ENCODE measurements at places on chromosomes 7 and 10.

- no peak for DNase-seq
These were observed 84.6 kb downstream of the AKAP9 start for GRCh38 chr7:92025260-92025659.

DNA sequence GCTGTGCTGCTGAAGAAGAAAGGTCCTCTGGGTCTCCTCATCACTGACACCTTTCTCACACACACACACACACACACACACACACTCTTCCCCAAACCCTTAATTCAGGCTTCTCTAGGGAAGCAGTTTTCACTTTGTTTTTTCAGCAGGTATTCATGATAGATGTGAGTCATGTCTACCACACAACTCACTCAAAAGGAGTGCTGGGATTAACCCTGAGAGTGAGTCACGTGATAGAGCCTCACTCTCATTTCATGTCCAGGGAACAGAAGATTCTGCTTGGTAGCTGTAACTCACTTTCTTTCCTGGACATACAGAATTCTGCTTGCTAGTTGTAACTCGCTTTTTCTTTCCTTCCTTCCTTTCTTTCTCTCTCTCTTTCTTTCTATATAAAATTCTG, 45.4 kb downstream of the VIM start:
- DNase-seq, result no peak

DNA sequence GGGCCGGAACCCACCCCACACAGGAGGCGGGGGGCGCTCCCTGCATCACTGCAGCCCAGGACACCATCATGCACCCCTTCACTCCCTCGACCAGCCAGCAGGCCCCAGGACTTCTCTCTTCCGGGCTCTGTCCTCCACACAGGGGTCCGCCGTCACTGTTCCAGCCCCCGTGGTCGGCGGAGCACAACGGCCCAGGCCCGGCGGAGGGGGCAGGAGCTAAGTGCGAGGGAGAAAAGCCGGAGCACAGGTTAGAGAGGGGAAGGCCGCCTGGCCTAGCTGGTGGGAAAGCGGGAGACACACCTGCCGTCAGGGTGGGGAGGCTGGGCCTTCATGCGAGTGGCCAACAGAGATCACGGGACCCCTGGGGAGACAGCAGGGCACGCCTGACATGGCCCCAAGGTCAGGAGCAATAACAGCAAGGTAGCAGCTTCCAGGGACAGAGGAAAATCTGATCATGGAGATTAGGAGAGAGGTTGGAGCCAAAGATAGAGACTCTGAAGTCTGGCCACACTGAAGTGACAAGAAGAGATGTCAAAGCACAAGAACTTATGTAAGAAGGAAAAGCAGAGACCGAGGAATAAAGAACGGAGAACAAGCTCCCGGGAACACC, 151.1 kb downstream of the MAD1L1 start:
- DNase-seq, result no peak

DNA sequence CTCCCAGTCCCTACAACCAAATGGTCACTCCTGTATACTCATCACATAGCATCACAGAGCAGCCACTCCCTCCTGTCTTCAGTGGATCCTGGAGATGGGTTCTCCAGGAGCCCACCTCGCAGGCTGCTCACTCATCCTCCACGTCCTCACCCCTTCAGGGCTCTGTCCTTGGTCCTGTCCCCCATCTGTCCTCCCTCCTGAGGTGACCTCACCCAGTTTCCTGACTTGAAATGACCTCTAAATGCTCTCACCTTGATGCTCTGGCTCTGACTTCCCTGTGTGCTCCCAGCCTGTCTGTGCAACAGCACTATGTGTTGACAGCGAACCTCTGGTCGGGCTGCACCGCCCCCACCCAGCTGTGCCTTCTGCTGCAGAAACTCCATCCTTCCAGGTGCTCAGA, 2.1 kb upstream of the PPP2R2D start:
- no peak for DNase-seq

DNA sequence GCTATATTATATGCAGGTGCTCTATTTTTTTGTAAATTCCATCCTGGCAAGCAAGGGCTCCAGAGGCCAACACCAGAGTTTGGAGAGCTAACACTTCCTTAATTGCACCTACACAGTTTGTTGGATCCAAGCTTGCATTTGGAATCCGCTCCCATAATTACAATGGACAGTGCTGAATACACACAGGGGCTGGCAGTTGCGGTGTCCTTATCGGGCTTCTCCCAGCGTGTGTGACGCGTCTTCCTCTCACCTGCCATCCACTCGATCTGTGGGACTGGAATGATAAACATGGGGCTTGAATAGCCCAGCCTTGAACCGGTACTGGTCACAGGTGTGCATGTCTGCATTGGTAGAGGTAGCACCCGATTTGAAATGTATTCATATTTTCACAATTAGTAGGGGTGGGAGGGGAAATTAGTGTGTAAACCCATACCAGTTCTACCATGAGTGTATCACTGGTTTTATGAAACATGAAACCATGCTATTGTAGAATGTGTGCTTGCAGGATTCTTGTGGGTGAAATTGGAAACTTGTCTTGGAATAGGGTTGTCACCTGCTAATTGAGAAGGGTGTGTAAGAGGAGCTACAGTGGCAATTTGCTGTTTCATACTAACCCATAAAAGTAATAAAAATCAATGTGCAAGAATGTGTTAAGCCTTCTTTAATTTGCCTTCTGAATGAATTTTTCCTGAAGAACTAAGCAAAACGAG, 316.5 kb downstream of the WDR11 start:
- no peak for DNase-seq

DNA sequence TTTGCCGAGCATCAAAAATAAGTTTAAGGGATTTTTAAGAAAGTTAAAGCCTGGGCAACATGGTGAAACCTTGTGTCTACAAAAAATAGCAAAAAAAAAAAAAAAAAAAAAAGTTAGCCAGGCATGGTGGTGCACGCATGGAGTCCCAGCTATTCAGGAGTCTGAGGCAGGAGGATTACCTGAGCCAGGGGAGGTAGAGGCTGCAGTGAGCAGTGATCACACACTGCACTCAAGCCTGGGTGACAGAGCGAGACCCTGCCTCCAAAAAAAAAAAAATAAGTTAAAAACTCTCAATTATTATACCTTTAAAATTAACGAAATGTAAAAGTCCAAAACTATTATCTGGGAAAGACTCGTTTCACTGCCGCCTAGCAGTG, 35.0 kb upstream of the DAGLB start:
- no peak for DNase-seq

DNA sequence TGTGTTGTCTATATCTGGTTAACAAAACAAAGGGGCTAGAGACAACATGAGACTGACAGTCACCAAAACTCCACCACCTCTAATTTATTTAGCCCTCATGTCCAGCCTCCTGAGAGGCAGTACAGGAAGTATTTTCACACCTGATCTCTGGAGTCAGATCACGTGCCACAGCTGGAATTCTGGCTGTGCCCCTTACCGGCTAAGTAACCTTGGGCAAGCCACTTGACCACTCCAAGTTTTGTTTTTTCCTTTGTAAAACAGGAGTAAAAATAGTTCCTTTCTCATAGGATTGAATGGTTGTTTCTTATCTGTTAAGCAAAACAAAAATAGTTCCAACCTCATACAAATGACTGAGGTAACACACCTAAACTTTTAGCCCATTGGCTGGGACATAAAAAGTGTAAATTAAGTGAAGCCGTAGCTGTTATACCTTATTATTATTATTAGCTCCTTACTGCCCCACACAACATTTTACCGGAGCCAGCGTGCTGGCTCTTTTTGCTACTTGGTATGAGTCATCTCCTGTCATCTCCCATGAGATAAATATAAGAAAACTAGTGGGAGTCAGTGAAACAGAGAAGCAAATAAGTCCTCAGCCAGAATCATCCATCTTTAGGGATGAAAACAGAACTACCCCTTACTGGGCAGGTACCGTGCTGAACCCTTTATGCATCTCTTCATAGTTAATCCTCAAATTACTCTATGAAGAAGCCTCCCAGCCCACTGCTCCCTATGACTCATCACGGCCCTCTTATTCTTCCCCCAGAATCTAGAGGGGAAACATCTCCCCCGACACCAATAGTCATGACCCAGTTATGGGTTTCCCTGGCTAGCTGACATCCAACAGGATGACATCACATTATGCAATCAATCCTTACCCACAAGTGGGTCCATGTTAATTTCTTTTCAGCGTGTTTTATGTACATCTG, 44.9 kb downstream of the PPP1R3C start:
- DNase-seq, result no peak

DNA sequence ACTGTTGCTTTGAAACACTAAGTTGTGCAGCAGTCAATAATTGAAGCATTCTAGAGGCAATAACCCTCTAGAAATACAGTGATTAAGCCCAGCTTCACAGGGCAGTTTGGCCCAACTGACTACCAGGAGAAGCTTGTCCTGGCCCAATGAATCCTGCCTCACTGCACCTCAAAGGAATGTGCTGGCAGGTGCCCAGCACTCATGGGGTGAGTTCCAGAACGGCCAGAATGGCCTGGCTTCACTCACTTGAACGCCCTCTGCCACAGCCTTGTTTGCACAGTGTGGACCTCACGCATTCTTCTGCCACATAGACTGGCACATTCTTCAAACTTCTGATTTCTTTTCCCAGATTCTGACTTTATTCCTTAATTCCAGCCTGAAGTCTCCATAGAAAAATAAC, 6.6 kb upstream of the ITIH2 start:
- DNase-seq, result no peak

DNA sequence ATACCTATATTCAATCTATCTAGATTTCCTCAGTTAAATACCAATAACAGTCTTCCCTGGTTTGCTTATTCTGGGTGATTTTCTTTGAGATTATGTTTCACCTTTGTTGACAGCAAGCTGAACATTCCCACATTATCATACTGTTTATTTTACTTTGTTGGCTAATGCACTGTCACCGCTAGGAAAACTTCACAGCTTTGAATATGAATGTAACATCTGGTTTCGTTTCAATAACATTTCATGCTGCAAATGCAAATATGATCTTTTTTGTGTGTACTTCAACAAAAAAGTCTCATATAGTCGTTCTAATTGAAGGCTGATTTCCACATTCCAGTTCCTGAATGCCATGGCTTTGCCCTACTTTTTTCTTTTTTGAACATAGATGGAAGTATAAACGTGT, 946.3 kb upstream of the GHITM start:
- DNase-seq, result no peak

DNA sequence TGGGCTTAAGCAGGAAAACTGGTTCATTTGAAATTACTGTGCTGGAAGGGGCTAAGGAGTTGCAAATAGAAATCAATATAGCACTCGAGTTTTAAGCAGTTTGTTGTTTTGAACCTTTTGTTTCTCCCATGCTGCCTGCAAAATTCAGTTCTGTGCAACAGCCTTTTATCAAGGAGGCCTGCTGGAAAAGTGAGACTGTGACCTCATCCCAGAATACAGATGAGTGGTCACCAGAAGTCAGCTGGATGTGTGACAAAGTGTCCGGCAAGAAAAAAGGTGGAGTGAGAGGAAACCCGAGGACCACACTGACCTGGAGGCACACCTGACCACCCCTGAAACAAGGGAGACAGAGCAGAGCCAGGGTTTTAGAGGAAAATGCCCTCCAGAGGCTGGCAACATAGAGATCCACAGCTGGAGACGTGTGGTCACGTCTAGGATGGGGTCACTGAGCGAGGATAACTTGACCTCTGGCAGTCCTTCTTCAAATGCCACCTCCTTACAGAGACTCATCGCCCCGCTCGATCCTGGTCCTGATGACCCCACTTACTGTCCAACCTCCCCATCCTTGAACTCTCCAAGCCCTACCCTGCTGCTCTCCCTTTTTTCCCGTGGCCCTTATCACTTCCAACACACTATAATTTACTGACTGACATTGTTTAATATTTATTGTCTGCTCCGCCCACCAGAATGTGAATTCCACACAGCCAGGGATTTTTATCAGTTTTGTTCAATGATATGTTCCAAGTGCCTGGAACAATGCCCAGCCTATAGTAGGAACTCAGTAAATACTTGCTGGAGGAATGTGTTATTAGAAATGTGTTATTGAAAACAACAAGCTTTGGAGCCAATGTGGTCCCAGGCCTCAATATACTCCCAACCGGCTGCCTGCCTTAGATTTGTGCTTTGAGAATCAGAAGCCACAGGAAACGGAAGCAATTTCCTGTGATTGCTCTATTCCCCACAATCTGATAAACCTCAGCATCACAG, 243.8 kb downstream of the GLI3 start:
- no peak for DNase-seq

DNA sequence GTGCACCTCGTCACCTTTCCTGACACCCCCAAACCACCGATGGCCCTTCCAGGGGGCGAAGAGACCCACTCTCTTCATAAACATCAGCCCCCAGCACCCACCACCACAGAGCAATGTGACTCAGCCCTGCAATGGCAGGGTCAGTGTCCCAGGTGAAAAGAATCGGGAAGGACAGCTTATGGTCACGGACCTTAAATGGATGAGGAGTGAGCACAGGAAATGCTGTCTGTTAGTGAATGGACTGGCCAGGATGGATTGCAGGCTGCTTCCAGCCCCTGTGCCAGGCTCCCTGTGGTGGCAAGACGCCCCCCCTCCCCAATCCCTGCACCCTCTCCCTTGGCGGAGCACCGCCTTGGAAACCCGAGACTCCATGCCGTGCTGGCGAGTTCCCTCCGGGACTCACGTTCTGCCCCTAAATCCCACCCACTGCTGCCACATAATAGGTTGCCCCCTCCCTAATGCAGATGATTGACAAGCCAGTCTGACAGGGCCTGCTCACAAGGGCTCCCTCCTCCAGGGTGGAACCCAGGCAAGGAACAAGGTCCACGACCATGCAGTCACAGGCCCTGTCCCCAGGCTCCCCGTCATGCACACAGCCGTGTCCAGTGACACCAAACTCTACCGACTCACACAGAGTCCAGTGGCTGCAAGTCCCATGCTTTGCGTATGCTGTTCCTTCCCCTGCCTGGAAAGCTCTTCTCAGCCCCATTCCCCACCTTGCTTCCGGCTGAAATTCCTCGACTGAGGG, 7.3 kb downstream of the ASB13 start:
- no peak for DNase-seq

DNA sequence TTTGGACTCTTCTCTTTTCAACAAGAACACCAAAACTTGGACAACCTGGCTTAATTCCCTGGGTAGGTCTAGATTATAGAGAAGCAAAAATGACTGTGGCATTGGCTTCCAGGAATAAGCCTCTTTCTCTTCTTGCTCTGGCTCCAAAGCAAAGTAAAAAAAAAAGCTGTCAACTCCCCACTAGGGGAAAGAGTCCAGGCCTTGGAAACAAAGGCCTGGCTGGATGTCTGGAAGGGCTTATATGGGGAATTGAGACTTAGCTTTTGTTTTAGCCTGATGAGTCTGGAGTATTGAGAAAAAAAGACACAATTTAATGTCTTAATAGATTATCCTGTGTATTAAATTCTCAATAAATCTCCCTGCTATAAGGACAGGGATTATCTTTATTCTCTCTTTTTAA, 300.6 kb downstream of the SORCS3 start:
- no peak for DNase-seq

GRCh38 chr7:134874407-134874806, 95.0 kb downstream of the CALD1 start:
- no peak for DNase-seq
